ENCODE measurements at places on chromosomes 12 and 14. TPM values are rescaled to one million over a fixed set of nuclear protein-coding genes. Genes with fewer than 3 reads are reported as not detected.

DNA sequence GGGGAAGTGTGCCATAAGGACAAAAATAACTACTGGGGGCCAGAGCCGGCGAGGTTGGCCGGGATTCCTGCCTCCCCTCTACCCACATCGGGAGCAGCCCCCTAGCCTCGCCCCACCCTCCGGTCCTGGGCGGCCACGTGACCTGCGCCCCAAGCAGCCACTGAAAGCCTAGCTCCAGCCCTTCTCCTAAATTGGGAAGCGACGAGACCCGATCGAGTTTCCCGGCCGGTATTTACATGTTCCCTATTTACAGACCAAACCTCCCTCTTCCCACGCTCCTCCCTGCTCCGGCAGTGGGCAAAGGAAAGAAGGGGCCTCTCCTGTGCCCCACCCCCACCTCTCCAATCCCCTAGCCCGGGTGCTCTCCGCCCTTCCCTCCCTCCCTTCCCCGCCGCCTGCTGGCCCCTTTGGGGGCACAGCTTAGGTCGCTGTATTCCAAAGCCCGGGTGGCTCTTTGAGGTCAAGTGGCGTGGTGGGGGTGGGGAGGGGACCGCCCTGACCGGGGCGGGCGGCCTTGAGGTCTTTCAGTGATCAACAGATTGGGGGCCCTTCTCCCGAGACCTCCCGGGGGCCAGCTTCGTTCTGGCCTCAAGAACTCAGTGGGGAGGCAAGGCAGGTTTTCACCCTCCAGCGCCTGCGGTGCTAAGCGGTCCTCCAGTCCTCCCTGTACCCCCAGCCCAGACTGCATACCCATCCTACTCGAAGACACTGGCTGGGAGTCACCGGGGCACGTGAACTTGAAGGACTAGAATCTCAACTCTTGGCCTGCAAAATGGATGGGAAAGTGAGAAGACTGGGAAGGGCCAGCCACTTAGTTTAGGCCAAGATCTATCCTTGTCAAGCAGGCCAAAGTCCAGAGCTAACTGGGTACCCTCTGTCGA lies 6.3 kb upstream of the CTDSP2 start:
- DNase-seq: no peak

CLEC4C gene
- not detected for total RNA-seq

DNA sequence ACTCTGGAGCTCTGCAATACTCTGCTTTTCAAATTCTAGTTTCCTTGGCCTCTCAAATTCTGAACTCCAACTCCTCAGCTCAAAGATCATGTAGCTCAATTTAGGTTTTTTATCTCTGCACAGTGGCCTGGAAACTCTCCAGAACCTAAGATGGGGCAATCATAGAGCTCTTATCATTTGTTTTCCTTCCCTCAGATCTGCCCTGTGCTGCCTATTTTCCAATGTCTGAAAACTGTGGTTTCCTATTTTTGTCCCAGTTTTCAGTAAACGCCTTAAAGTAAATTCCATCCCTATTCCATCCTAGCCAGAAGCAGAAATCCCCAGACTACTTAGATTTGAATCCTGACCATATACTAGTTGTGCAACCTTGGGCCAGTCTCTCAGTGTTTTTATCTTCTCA lies 73.2 kb downstream of the CEP83 start:
- no peak for DNase-seq

DNA sequence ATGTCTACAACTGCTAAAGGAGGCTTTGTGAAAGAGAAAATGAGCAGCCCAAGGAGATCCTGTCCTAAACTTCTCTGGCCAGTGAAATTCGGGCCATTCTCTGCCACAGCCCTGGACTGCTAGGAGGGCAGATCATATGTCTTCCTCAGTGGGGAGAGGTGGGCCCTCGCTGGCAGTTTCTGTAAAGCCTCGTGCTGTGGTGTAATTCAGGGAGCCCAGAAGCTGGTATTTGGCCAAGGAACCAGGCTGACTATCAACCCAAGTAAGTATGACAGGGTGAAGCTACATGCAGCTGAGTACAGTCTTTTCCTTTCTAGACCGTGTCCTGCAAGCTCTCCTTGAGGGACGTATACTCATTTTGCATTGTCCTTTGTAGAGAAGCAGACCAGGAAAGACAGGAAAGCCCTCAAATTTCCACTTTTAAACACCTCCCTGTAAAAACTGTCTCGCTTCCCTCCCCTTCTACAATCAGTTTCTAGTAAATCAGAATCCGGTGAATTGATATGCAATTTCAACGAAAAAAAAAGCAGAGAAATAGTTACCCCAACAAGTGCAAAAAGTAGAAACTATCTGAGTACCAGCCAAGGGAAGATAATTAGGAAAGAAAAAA lies 106.8 kb downstream of the DAD1 start:
- DNase-seq: no peak

SYNDIG1L gene
- 1.0 TPM for total RNA-seq

KRT3 gene
- total RNA-seq: not detected

Data from breast epithelium (tissue), 4 donors.